ENCODE measurements at places on chromosomes 12 and 14. TPM values are rescaled to one million over a fixed set of nuclear protein-coding genes. Genes with fewer than 3 reads are reported as not detected.

The FOXN4 gene
- not detected for total RNA-seq

The KRT74 gene
- total RNA-seq = not detected

The TEX22 gene
- 1.4 TPM for total RNA-seq

DNA sequence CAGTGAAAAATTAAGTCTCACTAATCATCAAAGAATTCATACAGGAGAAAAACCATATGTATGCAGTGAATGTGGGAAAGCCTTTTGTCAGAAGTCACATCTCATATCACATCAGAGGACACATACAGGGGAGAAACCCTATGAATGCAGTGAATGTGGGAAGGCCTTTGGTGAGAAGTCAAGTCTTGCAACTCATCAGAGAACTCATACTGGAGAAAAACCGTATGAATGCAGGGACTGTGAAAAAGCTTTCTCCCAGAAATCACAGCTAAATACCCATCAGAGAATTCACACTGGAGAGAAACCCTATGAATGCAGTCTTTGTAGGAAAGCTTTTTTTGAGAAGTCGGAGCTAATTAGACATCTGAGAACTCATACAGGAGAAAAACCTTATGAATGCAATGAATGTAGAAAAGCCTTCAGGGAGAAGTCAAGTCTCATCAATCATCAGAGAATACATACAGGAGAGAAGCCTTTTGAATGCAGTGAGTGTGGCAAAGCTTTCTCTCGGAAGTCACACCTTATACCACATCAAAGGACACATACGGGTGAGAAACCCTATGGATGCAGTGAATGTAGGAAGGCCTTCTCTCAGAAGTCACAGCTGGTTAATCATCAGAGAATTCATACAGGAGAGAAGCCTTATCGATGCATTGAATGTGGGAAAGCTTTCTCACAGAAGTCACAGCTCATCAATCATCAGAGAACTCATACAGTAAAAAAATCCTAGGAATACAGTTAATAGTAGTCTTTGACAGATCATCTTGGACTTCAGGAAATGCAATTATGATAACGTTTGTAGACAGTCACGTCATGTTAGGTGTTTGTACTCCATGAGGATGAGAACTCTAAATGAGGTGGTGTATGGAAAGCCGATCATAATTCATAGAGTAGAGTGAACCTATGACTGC is 21.1 kb downstream of the ZNF84 start:
- DNase-seq = no peak

- DNase-seq = no peak
Observed at GRCh38 chr12:29200586-29200985, 51.5 kb downstream of the FAR2 start.
